MCF 10A (cell line): ENCODE measurements at places on chromosomes 7 and 10. TPM values are rescaled to one million over a fixed set of nuclear protein-coding genes. Genes with fewer than 3 reads are reported as not detected.
A peak's percentile ranks its signal among the peaks of the same experiment; 100 is the strongest.

DNA sequence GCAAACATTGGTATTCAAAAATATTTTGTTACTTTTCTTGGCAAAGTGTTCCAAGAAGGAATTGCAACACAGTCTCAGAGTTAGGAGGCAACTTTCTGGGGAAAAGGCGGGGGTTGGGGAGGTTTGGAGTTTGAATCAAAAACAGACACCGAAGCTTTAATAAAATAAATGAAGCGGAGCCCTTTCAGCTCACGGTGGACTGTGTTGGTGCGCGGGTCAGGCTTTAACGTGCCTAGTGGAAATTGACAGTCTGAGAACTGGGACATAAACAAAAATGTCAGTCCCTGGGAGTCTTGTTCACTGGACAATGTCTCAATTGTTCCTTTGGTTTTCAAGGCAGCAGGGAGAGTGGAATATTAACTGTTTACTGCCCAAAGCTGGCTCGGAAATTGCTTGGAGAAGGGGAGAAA is 109.3 kb downstream of the TCF7L2 start:
- H3K27ac ChIP-seq: no peak overlapping the region
- peaks cover 11% of the 10 kb centered on the region for H3K4me1 ChIP-seq
- DNase-seq: peak; percentile 83
- H3K36me3 ChIP-seq: peaks cover 8% of the 10 kb centered on the region
- no peaks in the 10 kb centered on the region for H3K27me3 ChIP-seq
- no peak overlapping the region for H3K4me3 ChIP-seq

DNA sequence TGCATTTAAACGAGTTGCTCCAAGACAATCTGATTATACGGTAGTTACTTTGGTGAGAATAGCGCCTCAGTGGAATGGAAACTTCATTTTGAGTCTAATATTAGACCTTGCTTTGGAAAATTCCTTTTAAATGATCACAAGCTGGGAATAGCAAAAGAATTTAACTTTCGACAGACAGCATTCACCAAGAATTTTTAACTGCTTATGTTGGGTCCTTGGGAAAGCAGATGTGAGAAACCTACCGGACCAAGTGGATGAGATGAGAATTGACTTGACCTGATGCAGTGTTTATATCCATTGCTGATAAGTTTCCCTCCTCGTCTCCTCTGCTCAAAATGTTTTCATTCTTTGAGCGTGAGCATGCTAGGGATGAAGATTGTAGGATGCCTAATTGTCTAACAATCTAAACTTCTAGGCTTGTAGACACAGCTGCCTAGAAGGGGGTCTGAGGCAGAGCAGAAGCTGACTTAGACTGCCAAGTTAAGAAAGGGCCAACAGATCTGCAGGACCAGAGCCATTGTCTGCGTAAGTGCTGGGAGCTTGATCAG is 126.9 kb downstream of the CNNM2 start:
- H3K4me3 ChIP-seq: no peak overlapping the region
- H3K4me1 ChIP-seq: peaks cover 16% of the 10 kb centered on the region
- no peaks in the 10 kb centered on the region for H3K27me3 ChIP-seq
- H3K36me3 ChIP-seq: peaks cover 5% of the 10 kb centered on the region
- no peak overlapping the region for H3K27ac ChIP-seq

DNA sequence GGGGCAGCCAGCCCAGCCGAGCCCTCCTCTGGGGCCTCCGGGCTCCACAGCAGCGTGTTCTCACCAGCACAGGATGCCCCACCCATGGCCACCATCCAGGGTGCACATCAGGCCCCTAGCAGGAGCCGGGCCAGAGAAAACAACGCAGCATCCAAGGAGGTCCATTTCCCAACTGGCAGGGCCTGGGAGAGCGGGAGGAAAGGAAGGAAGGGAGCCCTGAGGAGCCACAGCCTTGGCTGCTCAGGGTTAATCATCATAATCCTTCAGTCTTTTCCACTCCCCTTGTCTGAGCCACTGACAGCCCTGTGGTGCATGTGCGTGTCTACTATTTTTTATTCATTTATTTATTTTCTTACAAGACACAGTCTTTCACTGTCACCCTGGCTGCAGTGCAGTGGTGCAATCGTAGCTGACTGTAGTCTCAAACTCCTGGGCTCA is 3.6 kb downstream of the PLAC9 start:
- peaks cover 14% of the 10 kb centered on the region for H3K27me3 ChIP-seq
- DNase-seq: peak; percentile 95
- no peak overlapping the region for H3K27ac ChIP-seq
- H3K4me3 ChIP-seq: no peak overlapping the region
- H3K4me1 ChIP-seq: peaks cover 11% of the 10 kb centered on the region

DNA sequence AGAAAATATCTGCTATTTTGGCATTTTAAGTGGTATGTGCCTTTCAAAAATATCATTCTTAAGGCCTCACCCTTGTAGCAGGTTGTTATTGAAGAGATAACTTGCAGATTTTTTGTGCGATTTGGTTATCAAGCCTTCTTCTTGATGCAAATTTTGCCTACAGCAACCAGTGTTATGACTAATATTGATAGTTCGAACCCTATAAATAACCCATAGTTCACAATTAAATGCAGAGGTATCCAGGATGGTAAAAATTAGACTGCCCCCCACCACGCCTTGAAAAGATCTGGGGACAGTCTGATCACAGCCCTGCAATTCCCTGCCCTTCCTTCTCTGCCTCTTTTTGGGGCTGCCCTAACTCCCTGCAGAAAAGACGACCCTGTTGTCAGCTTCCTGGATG is 28.4 kb upstream of the RAPGEF5 start:
- no peak for DNase-seq
- H3K4me3 ChIP-seq: no peak overlapping the region
- no peaks in the 10 kb centered on the region for H3K27me3 ChIP-seq
- no peaks in the 10 kb centered on the region for H3K36me3 ChIP-seq
- no peak overlapping the region for H3K27ac ChIP-seq

DNA sequence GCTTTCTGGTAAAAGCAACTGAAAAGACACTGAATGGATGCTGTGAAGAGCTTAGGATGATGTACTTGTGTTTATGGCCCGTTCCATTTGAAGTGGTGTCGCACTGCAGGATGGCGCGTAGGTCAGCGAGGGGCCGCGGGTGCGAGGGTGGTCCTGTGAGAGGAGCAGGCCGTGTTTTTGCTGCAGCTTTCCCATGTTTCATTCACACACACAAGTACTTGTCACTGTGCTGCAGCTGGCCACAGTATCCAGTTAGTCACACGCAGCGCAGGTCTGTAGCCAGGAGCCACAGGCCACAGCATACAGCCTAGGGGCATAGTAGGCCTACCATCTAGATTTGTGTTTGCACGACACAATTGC is 23.2 kb downstream of the WIPI2 start:
- DNase-seq: no peak
- no peak overlapping the region for H3K4me3 ChIP-seq
- no peak overlapping the region for H3K27ac ChIP-seq
- peaks cover 85% of the 10 kb centered on the region for H3K36me3 ChIP-seq
- no peaks in the 10 kb centered on the region for H3K27me3 ChIP-seq

The PITX3 gene
- total RNA-seq: not detected in 2 replicates

DNA sequence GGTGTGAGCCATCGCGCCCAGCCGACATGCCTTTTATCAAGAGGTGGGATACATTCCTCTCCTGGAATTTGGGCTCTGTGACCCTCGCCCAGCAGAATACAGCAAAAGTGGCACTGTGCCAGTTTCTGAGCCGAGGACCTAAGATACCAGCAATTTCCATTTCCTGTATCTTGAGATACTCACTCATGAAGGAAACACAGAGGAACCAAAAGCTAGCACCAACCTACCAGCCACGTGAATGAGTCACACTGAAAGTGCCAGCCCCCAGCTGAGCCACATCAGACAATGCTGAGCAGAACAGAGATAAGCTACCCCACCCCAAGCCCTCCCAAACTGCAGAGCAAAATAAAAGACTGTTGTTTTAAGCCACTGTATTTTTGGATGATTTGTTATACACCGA is 56.3 kb downstream of the CACUL1 start:
- peaks cover 6% of the 10 kb centered on the region for H3K4me1 ChIP-seq
- peaks cover 24% of the 10 kb centered on the region for H3K36me3 ChIP-seq
- H3K4me3 ChIP-seq: no peak overlapping the region

The PAX4 gene
- not detected in 2 replicates for total RNA-seq

GRCh38 chr10:97633921-97634320 is 621 bp upstream of the MORN4 start:
- peak overlapping the region; percentile 84 for H3K4me3 ChIP-seq
- H3K27me3 ChIP-seq: no peaks in the 10 kb centered on the region
- H3K27ac ChIP-seq: peak overlapping the region; percentile 93
- H3K36me3 ChIP-seq: no peaks in the 10 kb centered on the region
- DNase-seq: peak; percentile 29
- peaks cover 4% of the 10 kb centered on the region for H3K4me1 ChIP-seq

The CYP3A7 gene
- total RNA-seq: not detected in 2 replicates

DNA sequence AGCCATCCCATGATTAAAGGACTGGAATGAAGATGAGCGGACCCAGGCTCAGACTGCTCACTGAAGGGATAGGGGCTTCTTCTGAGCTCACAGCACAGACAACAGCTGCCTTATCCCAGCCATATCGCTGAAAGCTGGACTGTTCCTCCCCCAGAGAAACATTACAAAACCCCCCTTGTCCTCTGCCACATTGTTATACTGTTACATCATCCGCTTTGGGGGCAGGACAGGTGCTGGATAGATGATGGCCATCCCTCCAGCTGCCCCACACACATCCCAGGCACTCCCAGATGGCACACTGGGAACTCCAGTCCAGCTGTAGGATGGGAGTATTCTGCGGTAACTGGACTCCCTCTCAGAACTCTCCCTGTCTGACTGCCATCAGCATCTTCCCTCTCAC is 58.7 kb upstream of the BTRC start:
- H3K27ac ChIP-seq: no peak overlapping the region
- no peaks in the 10 kb centered on the region for H3K4me1 ChIP-seq
- no peak for DNase-seq
- H3K36me3 ChIP-seq: no peaks in the 10 kb centered on the region
- H3K4me3 ChIP-seq: no peak overlapping the region

The CALML5 gene
- total RNA-seq: not detected in 2 replicates

- no peaks in the 10 kb centered on the region for H3K27me3 ChIP-seq
- H3K27ac ChIP-seq: no peak overlapping the region
- peaks cover 12% of the 10 kb centered on the region for H3K36me3 ChIP-seq
- H3K4me1 ChIP-seq: peaks cover 16% of the 10 kb centered on the region
- H3K4me3 ChIP-seq: no peak overlapping the region
- peak; percentile 78 for DNase-seq
Measured at GRCh38 chr7:158407581-158408317, 179.9 kb downstream of the PTPRN2 start.

The ADCYAP1R1 gene
- not detected in 2 replicates for total RNA-seq

DNA sequence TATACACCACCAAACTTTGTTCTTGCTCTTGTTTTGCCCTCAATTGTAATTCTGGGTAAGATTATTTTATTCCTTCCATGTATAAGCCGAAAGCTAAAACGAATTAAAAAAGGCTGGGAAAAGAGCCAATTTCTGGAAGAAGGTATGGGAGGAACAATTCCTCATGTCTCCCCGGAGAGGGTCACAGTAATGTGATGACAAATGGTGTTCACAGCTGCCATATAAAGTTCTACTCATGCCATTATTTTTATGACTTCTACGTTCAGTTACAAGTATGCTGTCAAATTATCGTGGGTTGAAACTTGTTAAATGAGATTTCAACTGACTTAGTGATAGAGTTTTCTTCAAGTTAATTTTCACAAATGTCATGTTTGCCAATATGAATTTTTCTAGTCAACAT is 12.5 kb upstream of the CFAP69 start:
- H3K4me3 ChIP-seq: no peak overlapping the region
- DNase-seq: no peak
- H3K36me3 ChIP-seq: no peaks in the 10 kb centered on the region

- H3K36me3 ChIP-seq: peaks cover 6% of the 10 kb centered on the region
- DNase-seq: no peak
- no peak overlapping the region for H3K27ac ChIP-seq
- H3K4me3 ChIP-seq: no peak overlapping the region
Measured at GRCh38 chr7:22287412-22287811, 69.5 kb downstream of the RAPGEF5 start.
